Glomerular endothelial cell (primary cell): ENCODE measurements at places on chromosomes 4 and X. TPM values are rescaled to one million over a fixed set of nuclear protein-coding genes. Genes with fewer than 3 reads are reported as not detected.

GRCh38 chrX:121298499-121298898, 251.1 kb downstream of the GLUD2 start:
- no peak for DNase-seq

- no peak for DNase-seq
These were observed 53.6 kb downstream of the PABPC4L start for GRCh38 chr4:134147941-134148340.

- no peak for DNase-seq
These were observed 66.5 kb upstream of the SPIN4 start for GRCh38 chrX:63417649-63418048.

DNA sequence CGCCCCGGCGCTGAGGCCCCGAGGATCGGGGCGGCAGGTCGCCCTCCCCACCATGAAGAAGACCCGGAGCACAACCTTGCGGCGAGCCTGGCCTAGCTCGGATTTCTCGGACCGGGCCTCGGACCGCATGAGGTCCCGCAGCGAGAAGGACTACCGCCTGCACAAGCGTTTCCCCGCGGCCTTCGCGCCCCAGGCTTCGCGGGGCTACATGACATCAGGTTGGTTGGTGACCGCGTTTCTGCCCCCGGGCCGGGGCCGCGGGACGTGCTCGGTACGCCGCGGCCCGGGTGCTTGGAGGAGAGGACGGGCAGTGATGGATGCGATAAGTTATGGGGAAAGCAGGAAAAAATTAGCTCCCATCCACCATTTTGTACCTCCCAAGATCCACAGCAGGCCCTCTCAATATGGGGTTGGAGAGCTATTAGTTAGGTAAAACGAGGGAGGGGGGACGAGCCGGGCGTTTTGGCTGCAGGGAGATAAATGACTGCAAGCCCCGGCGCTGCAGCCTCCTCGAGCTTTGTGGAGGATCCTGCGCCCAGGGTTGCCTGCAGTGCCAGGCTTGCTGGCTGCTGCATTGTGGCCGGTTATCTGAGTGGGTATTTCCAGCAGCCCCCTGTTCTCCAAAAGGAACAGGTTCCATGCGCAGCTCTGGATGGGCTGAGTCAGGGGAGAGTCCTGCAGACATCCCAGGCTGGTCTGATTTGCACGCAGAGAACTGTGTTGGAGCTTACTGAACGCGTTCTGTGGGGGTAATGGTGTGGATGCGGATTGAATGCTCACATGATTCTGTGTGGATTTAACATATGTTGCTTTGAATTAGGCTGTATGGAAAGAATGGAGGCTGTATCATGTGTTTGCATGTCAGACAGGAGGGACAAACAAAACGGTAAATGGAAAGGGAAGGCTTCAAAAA, 1.9 kb downstream of the STOX2 start:
- DNase-seq = no peak

DNA sequence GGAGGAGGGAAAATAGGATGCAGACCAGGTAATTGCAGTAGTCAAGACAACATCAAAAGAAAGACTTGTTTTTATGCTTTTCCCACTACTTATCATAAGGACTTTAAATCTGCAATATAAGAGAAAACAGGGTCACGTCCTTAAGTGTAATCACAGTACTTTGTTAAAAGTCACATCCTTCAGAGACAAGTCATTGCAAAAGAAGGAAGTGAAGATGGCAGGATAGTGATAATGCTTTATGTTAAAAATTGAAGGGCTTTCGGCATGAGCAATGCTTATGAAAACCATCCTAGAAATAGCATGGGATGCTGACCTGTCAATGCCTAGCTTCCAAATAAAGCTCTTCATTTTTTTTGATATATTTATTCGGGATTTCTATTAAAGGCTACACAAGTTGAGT, 110.2 kb upstream of the TENM3 start:
- DNase-seq = no peak

DNA sequence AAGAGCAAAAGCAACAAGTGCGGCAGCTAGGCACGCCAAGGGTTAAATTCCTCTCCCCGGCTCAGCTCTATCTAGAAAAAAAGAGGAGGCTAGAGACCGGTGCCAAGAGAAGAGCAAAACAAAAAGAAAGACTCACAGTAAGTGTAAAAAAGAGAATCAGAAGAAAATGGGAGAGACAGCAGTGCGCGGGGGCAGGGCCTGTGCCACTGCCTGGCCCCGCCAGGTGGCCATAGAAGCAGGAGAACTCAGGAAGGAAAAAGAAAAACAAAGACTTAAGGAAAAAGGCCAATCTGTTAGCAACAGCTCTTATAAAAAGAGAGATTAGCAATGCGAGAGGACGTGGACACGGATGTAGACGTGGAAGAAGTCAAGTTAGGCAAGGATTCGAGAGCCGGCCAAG, 3.2 kb downstream of the ACOX3 start:
- DNase-seq = no peak

DNA sequence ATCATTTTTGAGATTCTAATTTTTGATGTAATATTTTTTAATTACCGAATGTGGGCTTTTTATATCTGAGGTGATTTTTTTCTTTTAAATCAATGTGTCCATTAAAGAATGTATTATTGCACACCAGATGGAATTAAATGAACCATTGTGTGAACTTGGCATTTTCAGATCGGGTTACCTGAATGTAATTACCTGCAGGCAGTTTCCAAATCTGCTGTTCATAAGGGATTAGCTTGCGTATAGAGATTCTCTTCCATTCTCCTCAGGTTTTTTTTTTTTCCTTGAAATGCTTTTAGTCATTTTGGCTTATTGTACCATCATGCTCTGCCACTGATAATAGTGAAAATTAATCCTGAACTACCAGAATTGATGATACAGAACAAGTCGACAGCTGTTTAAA, 511.5 kb upstream of the ATOH1 start:
- DNase-seq = no peak

DNA sequence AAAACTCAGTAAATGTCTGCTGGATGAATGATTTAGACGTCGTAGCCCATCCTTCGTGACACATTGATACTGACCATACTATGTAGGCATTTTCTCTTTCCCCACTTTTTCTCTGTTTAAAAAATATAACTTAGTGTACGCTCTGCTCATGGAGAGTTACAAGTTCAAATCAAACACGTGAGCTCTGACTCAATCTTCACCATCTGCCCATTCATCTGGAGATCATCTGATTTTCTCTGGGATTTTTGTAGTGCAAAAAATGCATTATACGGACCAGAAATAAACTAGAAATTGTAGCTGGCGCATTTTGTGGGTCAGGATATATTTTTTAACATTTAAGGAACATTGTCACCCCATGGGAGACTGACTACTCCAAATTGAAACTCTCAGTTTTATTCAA, 124.7 kb upstream of the FAM9B start:
- DNase-seq = no peak

GRCh38 chr4:25233194-25233593, 639 bp upstream of the PI4K2B start:
- DNase-seq = no peak

- no peak for DNase-seq
These were observed 40.6 kb upstream of the IL21 start for GRCh38 chr4:122661176-122662160.

- peak; percentile 47 for DNase-seq
These were observed 19.7 kb upstream of the CXCL6 start for GRCh38 chr4:73816814-73817213.

DNA sequence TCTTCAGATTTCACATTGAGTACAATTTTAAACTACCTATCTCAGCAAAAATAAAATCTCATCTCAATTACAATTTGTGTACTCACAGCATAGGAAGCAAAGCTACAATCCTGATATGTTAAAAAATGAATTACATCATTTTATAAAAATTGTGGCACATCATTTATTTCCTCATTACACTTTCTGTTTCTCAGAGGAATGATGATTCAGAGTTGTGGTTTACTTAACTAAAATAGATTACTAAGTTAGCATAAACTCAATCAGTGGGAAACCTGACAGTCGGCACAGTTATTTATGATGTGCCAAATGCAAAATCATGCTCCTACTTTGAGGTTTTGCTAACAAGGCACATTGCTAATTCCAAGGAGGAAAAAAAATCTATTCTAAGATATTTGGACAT, 325.0 kb downstream of the FBXO8 start:
- DNase-seq = no peak

DNA sequence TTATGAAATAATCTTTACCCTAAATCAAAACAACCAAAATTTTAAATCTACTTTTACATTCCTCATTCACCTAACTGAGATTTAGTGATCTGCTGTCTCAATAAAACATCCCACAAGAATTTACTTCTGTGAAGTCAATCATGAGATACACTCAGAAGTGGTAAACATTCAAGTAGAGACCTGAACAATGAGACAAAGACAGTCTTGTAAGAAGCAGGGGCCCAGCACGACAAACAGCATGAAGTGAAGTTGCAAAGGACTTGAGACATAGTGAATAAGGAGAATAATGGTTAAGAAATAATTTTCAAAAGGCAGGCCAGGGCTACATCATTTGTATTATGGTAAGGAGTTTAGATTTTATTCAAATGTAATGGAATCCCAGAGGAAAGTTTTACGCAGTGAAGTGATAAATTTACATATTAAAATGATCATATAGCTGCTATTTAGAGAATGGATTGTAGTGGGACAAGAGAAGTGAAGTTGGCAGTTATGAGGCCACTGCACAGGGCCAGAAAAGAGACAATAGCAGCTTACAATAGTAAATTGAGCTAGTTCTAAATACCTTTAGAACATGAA, 101.9 kb downstream of the MAB21L2 start:
- no peak for DNase-seq

- no peak for DNase-seq
These were observed 114.0 kb upstream of the SH3RF1 start for GRCh38 chr4:169384779-169385178.

- DNase-seq = no peak
These were observed 1192.1 kb upstream of the PRKX start for GRCh38 chrX:4905576-4905975.

- DNase-seq = peak; percentile 57
These were observed 74.9 kb downstream of the MAB21L2 start for GRCh38 chr4:150656891-150657290.

DNA sequence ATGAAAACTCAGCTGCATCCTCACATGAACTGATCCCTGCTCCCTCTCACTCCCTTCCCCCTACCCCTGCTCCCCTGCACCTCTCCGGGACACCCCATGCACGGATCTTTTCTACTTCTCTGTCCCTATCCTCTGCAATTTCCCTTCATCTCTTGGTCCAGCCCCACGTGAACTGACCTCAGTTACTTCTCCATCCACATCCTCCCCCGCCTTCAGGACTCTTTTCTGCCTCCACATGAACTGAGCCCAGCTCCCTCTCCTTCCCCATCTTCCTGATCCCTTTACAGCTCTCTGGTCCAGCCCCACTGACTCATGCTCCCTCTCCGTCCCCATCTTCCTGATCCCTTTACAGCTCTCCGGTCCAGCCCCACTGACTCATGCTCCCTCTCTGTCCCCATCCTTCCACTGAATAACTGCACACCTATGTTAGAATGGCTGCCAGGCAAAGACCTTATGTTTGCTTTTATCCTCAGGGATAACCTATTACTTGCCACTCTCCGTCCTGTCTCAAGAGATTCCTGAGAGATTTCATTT, 5.6 kb downstream of the CETN2 start:
- no peak for DNase-seq

DNA sequence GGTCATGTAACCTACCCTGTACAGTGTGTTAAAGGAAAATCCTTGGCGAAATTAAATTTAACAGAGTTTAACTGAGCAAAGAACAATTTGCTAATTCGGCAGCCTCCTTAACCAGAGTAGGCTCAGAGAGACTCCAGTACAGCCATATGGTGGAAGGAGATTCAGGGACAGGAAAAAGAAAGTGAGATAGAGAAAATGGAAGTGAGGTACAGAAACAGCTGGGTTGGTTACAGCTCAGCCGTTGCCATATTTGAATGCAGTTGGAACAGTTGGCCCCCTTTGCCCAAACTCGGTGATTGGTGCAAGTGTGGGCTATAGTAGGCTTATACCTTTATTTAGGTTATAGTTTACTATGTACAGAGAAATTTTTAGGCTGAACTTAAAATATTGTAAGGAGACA, 48.8 kb upstream of the GBA3 start:
- no peak for DNase-seq

DNA sequence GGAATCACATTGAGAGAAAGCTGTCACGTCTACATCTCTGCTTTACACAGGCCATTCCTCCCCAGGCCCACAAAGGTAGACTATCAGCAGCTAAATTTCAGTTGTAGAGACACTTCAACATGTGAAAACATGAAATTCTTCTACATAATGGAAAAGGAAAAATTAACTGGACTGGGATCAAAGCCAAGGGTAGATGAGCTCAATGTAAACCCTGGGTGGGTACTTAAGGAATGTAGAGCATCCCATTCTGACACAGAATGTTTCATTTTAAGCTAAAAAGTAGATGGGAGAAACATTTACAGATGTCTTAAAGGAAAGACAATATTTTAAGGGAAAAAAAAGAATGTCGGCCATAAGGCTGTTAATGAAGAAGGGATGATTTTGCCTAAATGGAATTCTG, 51.3 kb upstream of the NPNT start:
- DNase-seq = no peak

GRCh38 chr4:3119464-3119863, 45.0 kb downstream of the HTT start:
- DNase-seq = no peak

- DNase-seq = no peak
These were observed 105.8 kb downstream of the FIP1L1 start for GRCh38 chr4:53483250-53483649.

DNA sequence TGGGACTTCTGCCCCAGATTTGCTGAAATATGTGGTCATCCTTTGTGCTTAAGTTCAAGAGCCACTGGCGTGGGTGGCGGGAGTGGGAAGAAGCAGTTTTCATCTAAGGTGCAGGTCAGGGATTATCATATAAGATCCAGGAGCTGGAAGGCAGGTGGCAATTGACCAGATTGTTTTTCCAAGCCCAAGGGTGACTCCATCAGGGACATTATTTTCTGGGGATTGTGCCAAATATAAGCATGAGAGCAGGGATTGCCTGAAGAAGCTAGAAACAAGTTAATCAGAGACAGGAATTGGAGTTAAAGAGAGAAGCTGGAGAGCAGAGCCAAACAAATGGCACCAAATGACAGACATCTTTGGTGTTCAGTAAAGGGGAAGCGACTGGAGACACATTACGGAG, 19.4 kb upstream of the SEL1L3 start:
- no peak for DNase-seq

GRCh38 chrX:38862100-38862499, 60.8 kb downstream of the MID1IP1 start:
- DNase-seq = no peak

DNA sequence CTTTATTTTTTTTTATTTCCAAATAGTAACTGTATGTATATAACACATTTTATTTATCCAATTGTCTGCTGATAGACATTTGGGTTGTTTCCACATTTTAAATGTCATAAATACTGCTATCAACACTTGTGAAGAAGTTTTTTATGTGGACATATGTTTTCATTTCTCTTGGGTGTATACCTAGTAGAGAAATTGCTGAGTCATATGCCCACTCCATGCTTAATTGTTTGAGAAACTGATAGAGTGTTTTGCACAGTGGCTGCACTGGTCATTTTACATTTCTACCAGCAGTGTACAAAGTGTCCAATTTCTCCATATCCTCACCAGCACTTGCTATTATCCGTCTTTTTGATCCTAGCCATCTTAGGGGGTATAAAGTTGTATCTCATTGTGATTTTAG, 567.8 kb downstream of the GBA3 start:
- no peak for DNase-seq

The LDB2 gene
- 57.1 and 69.8 TPM in 2 replicates for total RNA-seq

The DRP2 gene
- 0.93 and 1.3 TPM in 2 replicates for total RNA-seq

The INTU gene
- total RNA-seq = 2.1 and 8.1 TPM in 2 replicates

The AIMP1 gene
- total RNA-seq = 17.3 and 20.7 TPM in 2 replicates

The SOWAHB gene
- 0.82 TPM in 1 of 2 replicates, not detected in the other for total RNA-seq
